ENCODE measurements at places on chromosomes 2 and 18.

GRCh38 chr18:5036523-5036922, 160.5 kb downstream of the AKAIN1 start:
- no peak for DNase-seq

DNA sequence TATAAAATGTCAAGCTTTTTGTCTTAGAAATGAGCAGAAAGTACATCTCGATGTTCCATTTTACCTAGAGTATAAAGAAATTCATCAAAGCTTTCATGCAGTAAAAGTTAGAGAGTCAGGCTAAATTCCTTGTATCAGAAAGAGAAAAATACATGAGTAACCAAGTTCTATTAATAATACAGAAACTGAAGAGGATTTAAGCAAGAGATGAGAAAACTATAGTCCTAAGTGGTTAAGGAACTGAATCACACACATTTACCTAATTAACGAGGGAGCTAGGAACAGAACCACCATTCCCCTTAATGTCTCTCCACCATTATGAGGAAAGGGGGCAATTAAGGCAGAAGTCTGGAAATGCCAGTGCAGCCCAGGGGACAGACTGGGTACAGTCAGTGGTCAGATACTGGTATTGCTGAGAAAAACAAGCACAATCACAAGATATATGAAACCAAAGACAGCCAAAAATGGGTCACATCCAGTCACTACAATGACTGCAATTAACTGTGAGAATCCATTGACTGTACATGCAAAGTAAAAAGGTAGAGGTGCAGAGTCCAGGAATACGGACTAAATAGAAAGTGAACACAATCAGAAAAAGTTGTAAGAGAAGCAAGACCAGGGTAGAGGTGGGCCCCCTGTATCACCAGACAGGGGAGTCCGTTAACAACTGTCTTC, 23.9 kb downstream of the MAP4K3 start:
- no peak for DNase-seq

DNA sequence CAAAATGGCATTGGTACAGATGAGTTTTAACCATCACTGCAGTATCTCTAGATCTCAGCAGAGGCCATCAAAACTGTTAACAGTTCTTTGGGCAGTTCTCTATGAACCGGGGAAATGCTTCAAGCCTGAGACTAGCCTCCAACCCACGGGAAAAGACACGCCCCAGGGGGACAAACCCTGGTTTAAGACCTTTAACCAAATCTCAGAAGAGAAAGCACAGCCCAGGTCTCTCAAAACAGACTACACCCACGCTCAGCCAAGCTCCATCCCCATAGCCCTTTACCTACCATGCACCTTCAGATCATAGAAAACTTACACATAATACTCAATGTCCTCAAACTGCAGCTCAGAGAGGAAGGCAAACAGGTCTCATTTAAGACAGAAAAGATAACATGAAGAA, 78.3 kb downstream of the TMEM163 start:
- no peak for DNase-seq

GRCh38 chr2:234025891-234026401, 24.6 kb upstream of the SPP2 start:
- no peak for DNase-seq

- DNase-seq: no peak
These were observed 183.0 kb upstream of the REV1 start for GRCh38 chr2:99672766-99673350.

- no peak for DNase-seq
These were observed 24.8 kb downstream of the CYRIA start for GRCh38 chr2:16640867-16641266.

DNA sequence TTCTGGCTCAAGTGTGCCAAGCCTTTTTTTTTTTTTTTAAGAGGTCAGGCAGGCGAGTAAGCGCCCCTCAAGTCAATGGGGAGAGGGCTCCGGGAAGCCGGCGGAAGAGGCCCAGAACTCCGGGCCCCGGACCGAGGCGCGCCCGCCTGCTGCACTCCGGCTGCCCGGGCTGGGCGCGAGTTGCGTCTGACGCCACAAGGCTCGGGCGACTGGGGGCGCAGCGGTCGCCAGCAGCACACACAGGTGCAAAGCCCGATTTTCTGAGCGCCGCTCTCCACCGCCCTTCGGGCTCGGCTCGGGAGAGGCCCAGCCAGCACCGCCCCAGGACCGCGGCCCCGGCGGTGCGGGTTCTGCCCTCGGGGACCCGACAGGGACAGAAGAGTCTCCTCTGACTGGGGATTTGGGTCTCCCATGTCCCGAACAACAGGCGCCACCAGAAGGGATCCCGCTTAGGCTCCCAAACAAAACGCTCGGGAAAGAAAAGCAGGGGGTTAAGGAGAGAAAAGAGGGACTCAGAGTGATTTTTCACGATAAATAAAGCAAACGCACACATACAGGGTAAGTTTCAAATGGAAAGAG, 787 bp downstream of the ERBB4 start:
- DNase-seq: no peak

- no peak for DNase-seq
These were observed 15.8 kb downstream of the PASK start for GRCh38 chr2:241133436-241133820.

- DNase-seq: no peak
These were observed 38.3 kb upstream of the PTPN4 start for GRCh38 chr2:119721462-119721861.

DNA sequence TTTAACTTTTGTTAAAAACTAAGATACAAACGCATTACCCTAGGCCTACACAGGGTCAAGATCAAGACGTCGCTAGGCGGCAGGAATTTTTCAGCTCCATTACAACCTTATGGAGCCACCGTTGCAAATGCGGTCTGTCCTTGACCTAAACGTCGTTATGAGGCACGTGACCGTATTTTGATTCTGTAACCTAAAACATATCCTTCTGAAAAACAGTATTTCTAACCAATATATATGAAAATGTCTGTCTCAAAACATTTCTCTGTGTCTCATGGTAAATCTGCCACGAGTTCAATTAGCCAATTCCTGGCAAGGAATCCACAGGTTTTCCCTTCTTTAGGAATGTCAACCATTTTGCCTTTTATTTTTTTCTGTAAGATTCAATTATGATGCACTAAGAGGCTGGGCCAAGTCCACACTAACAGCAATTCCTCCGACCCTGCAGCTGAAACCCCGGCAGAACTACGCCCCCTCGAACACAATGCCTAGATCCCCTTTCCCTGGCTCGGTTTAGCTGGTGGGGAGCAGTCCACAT, 1.7 kb downstream of the RTN4 start:
- DNase-seq: no peak

- no peak for DNase-seq
These were observed 4.7 kb upstream of the STAT1 start for GRCh38 chr2:191018643-191019119.

DNA sequence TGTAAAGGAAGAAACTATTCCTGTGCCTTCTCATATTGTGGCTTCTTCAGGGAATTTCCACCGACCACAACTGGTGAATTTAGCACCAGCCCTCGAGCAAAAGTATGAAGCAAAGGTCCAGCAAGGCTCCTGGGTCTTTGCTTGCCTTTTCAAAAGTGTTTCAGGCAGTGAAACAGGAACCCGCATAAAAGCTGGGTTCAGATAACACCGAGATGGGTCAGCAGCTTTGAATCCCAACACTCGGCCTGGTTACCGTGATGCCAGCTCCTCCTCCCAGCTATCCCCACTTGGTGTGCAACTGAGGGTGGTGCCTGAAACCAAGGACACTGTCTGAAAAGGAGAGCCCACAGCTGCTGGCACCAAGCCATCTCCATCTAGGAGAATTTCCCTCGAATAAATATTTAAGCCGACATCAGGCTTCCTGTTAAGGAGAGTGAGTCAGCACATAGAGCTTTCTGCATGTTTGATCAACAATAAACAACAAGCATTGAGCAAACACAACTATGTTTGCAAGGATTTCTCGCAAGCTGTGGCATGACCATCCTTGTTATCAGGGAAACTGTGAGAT, 69.5 kb downstream of the ANTXR1 start:
- DNase-seq: no peak

DNA sequence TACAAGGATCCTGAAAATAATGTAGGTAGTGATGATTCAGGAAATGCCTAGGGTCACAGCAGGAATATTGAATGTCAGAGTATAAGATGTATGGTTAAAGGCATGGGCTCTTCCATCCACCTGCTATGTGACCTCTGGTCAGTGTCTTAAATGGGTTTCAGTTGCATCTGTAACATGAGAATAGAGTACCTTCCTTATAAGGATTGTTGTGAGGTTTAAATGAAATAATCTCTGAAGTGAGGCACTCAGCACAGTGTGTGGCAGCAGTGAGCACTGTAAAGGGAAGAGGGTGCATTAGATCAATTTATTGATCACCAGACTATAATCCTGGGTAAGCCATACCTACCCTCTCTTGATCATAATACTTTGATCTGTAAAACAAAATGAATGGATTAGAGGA, 319.1 kb downstream of the SLC4A3 start:
- DNase-seq: no peak

DNA sequence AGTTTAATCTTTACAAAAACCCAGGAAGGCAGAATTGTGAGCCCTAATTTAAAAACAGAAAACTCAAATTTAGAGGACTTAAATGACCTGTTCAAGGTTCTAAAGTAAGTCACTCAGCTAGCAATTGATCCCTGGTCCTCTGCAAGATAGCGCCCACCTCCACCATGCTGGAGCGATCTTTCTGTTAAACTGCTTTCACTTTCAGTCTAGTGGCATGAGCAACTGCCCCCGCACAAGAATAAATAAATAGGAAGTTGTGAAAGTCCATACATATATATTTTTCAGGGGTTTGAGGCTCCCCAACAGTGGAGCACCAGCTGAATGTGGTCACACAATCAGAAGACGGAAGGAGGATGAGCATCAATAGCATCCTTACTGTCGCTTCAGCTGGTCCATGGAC, 217.9 kb downstream of the NAPG start:
- DNase-seq: no peak

- no peak for DNase-seq
These were observed 25.0 kb downstream of the SPEG start for GRCh38 chr2:219459460-219460311.

GRCh38 chr2:241390301-241391206, 34.5 kb downstream of the FARP2 start:
- no peak for DNase-seq

- no peak for DNase-seq
These were observed 139.4 kb upstream of the SERTAD2 start for GRCh38 chr2:64792995-64793639.

DNA sequence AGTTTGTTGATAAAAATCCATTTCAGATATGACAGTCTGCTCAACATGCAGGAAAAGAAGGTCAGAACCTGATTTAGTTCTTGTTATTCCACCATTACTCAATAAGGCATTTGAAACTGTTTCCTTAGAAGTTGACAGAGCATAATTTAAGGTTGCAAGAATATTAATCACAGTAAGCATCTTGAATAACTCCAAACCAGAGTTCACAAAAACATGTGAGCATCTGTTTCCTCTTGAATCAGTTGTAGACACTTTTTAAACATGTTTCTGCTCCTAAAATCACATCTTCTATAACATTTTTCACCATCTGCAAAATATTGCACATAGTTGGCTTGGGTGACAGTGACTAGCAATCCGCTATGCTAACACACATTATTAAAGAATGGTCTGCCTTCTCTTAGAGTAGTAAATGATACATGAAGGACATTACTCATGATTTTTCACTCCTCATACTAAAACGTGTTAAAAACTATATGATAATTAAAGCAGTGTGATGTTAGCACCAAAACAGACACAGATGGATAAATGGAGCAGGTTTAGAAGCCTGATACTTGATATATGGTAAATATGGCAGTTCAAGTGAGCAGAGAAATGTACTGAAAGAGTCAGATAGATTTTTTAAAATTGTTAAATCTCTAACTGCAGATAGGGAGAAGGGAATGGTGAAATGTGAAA, 30.3 kb downstream of the AKAIN1 start:
- DNase-seq: no peak

GRCh38 chr2:129793431-129793902, 186.0 kb upstream of the RAB6C start:
- DNase-seq: no peak

DNA sequence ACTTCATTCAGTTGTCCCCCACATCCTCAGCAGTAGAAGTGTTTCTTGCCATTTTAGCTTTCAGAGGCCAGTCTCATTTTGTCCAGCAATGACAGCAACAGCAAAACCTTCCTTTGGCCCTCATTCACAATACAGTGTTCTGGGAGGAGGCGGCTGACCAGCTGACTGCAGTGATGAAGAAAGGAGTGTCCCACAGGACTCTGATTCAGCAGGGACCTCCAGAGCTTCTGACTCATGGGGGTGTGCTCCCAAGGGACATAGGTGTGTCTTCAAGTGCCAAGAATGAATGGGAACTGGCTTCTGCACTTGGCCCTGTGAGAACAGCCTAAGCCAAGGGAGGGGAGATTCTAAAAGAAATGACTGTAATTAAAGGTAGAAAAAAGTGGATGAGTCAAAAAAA, 147.0 kb upstream of the PELI1 start:
- peak; percentile 24 for DNase-seq

DNA sequence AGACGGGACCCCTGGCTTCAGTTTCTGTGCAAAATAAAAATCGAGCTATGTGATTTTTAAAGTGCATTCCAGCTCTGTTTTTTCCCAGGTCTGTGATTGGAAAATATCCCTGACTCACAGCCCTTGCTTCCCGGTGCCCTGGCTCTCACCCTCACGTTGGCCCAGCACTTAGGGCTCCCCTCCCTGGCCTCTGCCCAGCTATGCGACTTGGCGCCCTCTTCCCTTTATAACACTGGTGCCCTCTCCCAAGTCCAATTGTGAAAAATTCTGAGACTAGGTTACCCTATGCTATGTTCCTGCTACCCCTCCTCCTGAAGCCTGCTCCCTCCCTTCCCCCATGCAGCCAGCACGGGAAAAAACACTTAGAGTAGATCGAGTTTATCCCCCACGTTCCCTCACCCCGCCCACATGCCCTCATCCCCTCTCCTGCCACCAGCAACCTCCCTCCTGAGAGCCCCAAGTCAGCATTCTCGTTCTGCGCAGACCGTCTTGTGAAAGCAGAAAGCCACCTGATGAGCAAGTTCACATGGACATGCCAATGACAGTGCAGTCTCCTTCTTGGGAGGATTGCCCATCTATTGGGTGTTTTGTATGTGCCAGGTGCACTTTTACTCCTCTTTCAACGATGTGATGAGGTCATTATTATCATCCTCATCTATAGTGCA, 228.8 kb downstream of the VAPA start:
- DNase-seq: no peak

DNA sequence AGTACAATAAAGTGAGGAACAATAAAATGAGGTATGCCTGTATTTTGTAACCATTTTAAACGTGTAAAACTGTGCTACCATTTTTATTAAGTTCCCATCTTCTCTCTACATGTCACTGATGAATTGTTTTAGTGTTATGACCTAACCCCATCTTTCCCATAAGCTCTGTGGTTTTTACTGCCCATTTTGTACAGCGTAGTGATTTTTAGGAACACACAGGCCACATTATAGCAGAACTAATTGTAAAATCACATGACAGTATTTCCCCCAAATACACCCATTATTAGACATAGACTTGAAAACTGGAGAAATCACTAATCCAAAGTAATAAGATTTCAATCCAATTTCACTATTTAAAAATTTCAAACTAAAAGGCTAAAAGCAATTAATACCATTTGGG, 130.7 kb downstream of the TMEM247 start:
- no peak for DNase-seq

DNA sequence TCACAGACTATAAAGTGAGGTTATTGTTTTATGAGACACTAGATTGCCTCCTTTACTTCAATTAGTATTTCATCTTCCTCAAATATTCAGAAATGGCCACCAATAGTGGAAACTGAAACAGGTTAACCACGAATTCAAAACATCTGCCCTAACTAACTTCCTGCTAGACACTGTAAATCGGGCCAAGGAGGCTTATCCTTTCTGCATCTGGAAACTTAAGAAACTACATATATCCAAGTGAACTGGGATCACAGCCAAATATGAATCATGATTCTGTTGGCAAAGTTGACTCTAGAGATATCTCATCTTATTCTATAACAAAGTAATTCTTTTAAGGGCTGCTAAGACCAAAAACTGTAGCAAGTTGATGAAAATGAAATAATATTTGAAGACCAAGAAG, 136.6 kb upstream of the ZC3H15 start:
- DNase-seq: peak; percentile 75

All from fibroblast of the conjunctiva (primary cell).